ENCODE measurements at places on chromosomes 11 and 22.
A peak's percentile ranks its signal among the peaks of the same experiment; 100 is the strongest.

DNA sequence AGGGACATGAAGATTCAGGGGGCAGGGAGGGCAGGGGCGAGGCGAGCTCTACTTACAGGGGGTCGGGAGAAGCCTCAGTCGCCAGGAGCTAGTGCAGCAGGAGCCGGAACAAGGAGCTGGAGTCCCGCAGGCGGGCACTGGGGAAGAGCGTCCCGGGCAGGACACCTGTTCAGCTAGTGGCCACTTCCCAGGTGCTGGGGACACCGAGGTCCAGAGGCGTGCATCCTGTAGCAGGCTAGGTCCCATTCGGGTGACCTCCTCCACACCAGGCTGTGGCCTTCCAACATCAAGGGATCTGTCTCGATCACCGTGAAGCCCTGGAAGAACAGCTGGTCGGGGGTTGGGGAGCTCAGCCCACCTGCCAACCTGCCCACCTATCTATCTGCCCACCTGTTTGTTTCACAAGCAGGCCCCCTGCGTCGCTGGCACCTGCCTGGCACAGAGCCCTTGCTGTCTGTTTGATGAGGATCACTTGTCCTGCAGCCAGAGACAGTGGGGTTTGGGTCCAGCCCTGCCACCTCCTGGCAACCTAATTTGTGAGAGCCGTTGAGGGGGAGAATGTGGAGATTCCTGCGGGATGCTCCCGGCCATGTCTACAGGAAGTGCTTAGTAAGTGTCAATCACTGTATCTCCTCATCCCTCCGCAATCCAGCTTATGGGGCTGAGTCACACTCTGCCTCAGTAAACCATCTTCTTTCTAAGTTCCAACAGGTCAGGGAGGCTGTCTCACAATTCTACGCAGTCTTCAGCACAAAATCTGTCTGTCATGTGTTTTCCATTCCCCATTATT lies 940.9 kb downstream of the BRD1 start:
- no peak for DNase-seq

DNA sequence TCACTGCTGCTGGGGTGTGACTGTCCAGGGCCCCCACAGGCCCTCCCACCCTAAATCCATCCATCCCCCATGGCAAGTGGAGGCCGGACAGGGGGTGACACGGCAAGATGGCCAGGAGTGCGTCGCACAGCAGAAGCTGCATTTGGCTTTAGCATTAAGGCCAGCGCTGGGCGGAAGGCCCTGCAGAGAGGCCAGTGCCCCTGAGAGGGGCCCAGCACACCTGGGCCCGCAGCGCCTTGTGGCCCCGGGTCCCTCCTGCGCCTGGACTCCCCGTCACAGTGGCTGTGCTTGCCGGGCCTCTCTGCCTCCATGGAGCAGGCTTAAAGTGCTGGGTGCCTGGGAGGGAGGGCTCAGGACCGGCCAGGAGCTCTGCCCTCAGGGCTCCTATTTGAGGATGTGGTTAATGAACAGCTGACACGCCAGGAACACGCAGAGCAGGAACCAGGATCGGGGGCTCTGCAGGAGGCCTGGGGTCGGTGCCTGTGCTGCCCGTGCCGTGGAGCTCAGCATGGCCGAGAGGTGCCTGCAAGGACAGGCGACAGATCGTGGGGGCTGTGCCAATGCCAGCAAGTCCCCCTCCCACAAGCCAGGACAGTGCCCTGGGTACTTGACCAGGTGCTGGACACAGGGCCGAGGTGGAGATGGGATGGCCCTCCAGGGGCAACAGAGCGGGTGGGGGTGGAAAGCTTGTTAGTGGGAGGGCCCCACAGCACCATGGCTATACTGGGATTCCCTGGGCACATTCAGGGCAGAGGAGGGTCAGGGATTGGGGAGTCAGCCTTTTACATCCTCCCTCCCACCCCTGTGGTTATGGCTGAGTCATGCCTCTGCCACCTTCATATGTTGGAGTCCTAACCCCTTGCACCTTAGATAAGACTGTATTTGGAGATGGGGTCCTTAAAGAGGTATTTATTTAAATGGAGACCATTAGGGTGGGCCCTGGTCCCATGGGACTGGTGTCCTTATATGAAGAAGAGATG lies 30.9 kb upstream of the CARS1 start:
- no peak for DNase-seq

GRCh38 chr22:33380789-33381530 lies 322.8 kb upstream of the SYN3 start:
- DNase-seq, result no peak

DNA sequence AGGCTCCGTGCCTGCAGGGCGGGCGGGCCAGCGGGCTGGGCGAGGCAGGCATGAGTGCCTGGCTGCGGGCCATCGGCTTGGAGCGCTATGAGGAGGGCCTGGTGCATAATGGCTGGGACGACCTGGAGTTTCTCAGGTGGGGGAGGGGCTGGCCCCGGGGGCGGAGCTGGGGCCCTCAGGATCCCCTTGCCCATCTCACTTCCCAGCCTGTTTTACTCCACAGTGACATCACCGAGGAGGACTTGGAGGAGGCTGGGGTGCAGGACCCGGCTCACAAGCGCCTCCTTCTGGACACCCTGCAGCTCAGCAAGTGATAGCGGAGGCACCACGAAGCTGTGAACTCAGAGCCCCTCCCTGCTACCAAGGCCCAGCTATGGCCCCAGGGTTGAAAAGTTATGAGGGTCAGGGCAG lies 5.9 kb downstream of the PHOX2A start:
- DNase-seq, result peak; percentile 19

DNA sequence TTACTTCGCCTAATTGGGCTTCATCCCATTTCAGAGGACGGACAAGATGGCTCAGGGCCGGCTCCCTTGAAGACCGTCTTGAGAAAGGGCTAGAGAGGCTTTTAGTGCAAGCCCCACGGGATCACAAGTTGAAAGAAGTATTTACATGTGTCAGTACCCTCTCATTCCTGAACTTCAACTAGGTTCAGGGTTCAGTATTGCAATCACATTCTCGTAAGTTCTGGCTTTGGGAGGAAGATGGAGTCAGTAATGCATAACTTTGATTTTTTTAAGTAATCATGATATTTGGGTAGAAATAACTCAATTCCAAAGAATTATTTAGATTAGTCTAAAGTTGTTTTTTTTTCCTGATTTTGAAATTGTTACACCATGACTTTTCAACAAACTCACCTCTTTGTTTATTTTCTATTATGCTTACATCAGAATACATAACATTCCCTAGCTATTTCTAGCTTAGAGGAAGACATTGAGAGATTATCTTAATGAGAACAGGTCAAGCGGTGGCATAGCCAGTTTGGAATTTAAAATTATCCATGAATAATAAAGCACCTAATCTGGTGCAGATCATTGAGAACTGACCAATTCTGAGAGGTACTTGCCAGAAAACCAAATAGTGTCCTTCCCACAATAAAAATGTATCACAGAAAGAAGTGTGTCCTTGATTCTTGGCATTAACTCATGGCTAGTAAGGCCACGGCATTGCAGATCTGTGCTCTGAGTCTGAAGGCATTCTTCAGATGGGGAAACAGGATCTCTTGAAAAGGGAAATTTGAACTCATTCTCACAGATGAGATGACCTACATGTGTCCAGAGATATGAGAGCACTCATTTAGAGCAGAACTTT lies 92.1 kb upstream of the BLID start:
- DNase-seq, result no peak

- DNase-seq, result no peak
These were observed 113.2 kb downstream of the FANCF start for GRCh38 chr11:22512457-22512856.

- DNase-seq, result peak; percentile 40
These were observed 28.1 kb downstream of the IGSF9B start for GRCh38 chr11:133928628-133929059.

- DNase-seq, result no peak
These were observed 148.8 kb upstream of the ANO5 start for GRCh38 chr11:22044126-22044525.

- no peak for DNase-seq
These were observed 78.3 kb upstream of the AKIP1 start for GRCh38 chr11:8832571-8833260.

- no peak for DNase-seq
These were observed 5.1 kb downstream of the SSTR3 start for GRCh38 chr22:37206841-37207821.

- DNase-seq, result no peak
These were observed 1.9 kb downstream of the NLRP6 start for GRCh38 chr11:279966-280705.

DNA sequence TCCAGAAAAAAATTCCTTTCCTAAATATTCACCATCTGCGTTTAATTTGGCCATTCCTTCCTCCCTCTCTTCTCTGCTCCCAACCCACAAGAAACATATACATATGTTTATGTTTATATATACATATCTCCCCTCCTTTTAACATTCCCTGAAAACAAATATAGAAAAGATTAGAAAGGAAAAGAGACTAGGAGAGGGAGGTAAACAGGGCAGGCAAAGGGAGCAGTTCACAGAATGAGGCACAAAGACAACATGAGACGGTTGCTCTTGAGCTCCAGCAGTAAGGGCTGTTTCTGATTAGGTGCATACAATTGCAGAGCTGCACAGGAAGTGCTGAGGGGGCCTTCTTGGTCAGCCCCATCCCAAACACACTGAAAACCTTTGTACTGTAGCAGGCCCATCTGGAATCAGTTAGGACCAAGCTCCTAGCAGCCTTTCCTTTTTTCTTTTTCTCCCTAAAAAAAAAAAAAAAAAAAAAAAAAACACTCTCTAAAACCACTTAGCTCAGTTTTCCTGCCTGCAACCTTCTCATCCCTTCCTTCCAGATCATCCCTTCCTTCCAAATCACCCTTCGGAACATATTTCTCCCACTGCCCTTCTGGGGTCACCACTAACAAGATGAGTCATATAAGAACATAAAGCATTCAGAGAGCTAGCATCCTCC lies 57.0 kb downstream of the RBFOX2 start:
- DNase-seq, result no peak

DNA sequence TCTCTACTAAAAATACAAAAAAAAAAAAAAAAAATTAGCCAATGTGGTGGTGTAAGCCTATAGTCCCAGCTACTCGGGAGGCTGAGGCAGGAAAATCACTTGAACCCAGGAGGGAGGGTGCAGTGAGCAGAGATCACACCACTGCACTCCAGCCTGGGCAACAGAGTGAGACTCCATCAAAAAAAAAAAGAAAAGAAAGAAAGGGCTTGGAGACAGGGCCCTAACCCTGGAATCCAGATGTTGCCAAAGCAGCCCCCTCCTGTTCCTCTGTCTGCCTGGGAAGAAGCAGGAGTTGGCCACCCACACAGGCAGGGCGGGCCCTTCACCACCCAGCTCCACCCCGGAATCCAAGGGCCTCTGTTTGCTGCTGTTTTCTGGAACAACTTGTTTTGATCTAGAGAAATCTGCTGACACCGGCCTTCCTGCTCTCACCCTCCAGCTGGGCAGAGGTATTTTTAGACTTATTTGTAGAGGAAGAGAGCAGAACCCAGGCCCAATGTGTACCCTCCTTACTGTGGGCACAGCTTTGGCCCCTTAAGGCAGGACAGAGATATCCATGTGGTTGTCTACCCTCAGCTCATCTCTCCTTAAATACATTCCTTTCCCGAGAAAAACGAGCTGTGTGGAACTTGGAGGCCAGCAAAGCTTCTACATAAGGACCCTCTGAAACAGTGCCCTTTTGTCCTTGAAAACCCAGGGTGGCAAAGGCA lies 2.7 kb upstream of the NEAT1 start:
- DNase-seq, result peak; percentile 55

DNA sequence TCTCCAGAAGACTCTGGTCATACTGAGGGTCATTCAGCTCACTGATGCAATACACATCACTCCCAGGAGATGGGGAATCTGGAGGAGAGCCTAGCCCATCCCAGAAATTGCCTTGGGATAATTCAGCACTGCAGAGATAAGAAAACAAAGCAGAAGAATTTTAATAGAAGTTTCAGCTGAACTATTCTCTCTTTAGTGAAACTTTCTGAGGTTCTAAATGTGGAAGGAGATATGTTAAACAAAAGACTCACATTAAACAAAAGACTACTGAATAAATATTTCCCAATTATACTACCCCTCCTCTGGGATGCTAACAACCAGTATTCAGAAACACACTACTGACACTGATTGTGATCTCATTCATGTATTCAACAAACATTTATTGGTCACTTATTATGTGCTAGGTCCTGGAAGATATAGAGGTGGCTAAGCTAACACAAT lies 47.8 kb downstream of the C2CD3 start:
- no peak for DNase-seq

DNA sequence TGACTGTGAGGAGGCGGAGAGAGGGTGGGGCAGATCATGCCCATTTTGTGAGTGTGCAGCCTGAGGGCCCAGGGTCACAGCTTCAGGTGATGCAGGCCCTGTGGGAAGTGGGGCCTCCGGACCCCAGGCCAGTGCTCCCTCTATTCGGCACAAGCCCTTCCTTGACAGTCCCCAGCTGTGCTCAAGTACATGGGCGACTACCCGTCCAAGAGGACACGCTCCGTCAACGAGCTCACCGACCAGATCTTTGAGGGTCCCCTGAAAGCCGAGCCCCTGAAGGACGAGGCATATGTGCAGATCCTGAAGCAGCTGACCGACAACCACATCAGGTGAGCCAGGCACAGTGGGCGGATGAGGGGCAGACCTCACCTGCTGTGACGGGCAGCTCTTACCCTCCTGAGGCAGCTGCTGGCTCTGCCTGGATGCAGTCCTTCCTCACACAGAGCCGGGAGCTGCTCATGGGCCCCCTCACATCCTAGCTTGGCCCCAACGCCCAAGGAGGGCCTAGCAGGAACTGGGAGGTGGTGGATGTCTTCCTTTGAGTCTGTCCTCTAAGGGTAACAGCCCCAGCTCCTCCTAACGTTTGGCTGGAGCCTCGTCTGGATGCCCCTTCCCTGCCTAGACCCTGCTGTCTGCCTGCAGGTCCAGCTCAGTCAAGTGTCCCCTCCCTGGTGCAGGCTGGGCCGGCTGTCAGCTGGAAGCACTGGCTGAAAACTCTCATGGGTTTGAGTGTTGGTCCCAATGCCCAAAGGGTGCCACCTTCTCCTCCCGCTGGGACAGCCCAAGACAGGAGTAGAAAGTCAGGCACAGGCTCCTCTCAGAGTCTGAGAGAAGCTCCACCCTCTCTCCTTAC lies 76.1 kb downstream of the MYO7A start:
- DNase-seq, result no peak

DNA sequence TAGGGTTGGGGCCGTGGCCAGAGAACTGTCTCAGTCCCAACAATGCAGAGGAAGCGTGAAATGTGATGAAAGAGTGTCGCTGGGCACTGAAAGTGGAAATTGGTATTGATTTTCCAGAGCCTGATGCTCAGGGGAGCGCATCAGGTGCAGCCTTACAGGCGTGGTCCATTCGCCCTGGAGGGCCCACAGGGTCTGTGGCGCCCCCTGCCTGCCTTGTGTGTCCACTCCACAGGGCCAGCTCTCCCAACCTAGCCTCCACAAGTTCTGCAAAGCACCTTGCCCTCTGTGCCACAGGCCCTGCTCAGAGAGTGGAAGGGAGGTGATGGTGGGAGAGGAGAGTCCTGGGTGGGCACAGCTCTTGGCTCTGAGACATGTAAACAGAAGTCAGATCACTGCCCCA lies 54.9 kb upstream of the LMO1 start:
- no peak for DNase-seq

GRCh38 chr11:80163441-80163840 lies 722.6 kb upstream of the TENM4 start:
- DNase-seq, result no peak

- DNase-seq, result no peak
These were observed 87.9 kb downstream of the BCR start for GRCh38 chr22:23268139-23268712.

GRCh38 chr11:125690006-125690405 lies 9.4 kb upstream of the ACRV1 start:
- no peak for DNase-seq

GRCh38 chr22:20441631-20442484 lies 4.2 kb upstream of the SCARF2 start:
- DNase-seq, result no peak
